ENCODE measurements at places on chromosomes 6 and 20. TPM values are rescaled to one million over a fixed set of nuclear protein-coding genes. Genes with fewer than 3 reads are reported as not detected.

DNA sequence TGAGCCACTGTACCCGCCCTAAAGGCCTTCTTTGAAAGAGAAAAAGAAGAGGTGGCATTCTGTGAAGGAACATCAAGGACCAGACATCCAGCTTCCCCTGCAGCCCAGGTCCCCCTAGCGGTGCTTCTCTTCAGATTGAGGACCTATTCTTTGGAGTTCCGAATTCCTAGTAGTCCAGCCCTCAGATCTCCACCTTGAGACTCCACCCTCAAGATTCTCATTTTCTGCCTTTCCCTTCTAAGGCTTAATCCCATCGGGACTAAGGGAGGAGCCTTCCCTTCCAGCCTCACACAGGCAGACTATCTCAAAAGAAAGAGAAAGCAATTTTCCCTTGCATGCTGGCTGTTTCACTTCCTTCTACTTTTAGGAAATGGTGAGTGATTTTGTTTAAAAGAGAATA, 32.5 kb downstream of the MUC22 start:
- DNase-seq: peak; percentile 50
- peaks cover 32% of the 10 kb centered on the region for H3K27me3 ChIP-seq
- H3K4me1 ChIP-seq: peaks cover 2% of the 10 kb centered on the region
- H3K27ac ChIP-seq: no peak overlapping the region

- DNase-seq: no peak
- H3K4me1 ChIP-seq: no peaks in the 10 kb centered on the region
- H3K4me3 ChIP-seq: no peak overlapping the region
- H3K27me3 ChIP-seq: peaks cover 2% of the 10 kb centered on the region
- no peak overlapping the region for H3K27ac ChIP-seq
These were observed 524 bp downstream of the C20orf203 start for GRCh38 chr20:32672982-32673851.

RGS19 gene
- 7.7 TPM for total RNA-seq

DNA sequence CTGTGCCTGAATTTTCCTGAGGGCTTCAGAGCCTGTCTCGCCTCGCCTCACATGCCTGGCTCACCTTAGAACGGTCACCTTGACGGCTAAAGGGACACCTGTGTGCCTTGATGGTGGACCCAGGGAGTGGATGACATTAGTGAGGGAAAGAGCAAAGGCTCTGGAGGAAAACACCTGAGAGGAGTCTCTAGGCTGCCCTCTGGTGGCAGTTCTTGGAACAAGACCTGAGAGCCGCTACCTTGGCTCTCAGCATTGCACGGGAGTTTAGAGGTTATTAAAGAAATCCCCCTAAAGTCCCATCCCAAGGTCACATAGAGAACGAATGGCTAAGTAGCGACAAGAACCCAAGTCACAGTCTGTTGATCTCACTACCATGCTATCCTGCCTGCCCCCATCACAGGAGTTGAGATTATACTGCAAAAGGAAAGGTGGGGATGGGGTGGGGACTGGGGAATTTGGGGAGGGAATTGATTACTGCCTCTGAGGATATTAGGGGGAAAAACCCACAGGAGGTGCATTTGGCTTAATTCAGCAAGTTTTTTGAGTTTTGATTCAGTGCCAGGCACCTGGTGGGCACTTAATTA, 7.9 kb upstream of the CDSN start:
- H3K4me3 ChIP-seq: no peak overlapping the region
- peaks cover under 1% of the 10 kb centered on the region for H3K4me1 ChIP-seq
- H3K36me3 ChIP-seq: no peaks in the 10 kb centered on the region
- peaks cover 11% of the 10 kb centered on the region for H3K27me3 ChIP-seq

GRCh38 chr6:122136386-122136785, 263.1 kb upstream of the HSF2 start:
- no peaks in the 10 kb centered on the region for H3K4me1 ChIP-seq
- no peaks in the 10 kb centered on the region for H3K27me3 ChIP-seq
- no peak overlapping the region for H3K27ac ChIP-seq
- H3K4me3 ChIP-seq: no peak overlapping the region

- no peak overlapping the region for H3K27ac ChIP-seq
- H3K4me1 ChIP-seq: no peaks in the 10 kb centered on the region
- H3K36me3 ChIP-seq: no peaks in the 10 kb centered on the region
- H3K4me3 ChIP-seq: no peak overlapping the region
- no peak for DNase-seq
- peaks cover 10% of the 10 kb centered on the region for H3K27me3 ChIP-seq
These were observed 62.0 kb upstream of the CD83 start for GRCh38 chr6:14055541-14055940.

HMGN4 gene
- total RNA-seq: 50.2 TPM

- no peak overlapping the region for H3K4me3 ChIP-seq
- H3K27me3 ChIP-seq: no peaks in the 10 kb centered on the region
- H3K4me1 ChIP-seq: no peaks in the 10 kb centered on the region
- H3K27ac ChIP-seq: no peak overlapping the region
- DNase-seq: peak; percentile 24
- peaks cover 2% of the 10 kb centered on the region for H3K36me3 ChIP-seq
These were observed 40.0 kb downstream of the BICRAL start for GRCh38 chr6:42821846-42822245.

GRCh38 chr6:41343641-41344187, 8.3 kb downstream of the NCR2 start:
- H3K4me3 ChIP-seq: no peak overlapping the region
- peaks cover 31% of the 10 kb centered on the region for H3K27me3 ChIP-seq
- no peaks in the 10 kb centered on the region for H3K36me3 ChIP-seq
- no peaks in the 10 kb centered on the region for H3K4me1 ChIP-seq
- DNase-seq: no peak

DNA sequence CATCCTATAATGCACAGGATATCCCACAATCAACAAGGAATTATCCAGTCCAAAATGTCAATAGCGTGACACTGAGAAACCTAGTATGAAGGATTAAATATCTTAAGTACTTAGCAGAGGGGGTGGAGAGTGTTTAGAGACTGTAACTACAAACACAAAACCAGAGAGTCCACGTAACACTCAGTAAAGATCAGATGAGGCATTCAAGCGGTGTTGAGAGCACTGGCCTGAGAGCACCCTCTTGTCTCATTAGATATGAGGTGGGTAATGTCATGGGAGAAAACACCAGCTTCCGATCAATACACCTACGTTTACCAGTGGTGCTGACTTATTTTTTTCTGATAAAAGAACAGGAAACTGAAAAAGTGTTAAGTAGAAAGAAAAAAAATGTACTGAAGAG, 2.3 kb downstream of the FAM184A start:
- H3K4me3 ChIP-seq: no peak overlapping the region
- H3K27ac ChIP-seq: no peak overlapping the region
- H3K27me3 ChIP-seq: peaks cover 23% of the 10 kb centered on the region
- no peaks in the 10 kb centered on the region for H3K4me1 ChIP-seq
- no peak for DNase-seq

DNA sequence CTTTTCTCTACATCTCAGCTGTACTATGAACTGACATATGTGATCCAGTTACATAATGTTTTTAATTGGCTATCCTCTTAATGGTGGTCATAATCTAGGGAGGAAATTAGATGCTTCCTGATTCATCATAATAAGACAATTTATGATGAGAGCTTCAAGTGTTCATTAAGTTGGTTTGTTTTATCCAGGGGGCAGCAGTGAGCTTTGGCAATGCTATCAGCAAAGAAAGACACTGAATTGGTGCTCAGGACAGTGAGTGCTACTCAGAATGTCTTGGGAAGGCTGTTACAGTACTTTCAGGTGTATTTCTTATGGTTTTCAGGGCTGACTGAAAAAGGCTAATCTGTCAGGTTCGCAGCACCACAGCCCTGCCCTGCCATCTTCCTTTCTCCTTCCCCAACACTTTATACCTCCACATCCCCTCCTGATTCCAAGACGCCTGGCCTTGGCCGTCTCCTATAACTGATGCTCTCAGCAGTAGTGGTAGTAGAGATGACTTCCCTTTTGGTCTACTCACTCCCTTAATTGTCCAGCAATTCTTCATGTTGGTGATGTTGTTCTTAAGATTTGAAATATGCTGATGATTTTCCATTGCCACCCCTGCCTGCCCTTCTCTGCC, 67.0 kb upstream of the TNFAIP3 start:
- no peak overlapping the region for H3K27ac ChIP-seq
- no peak overlapping the region for H3K4me3 ChIP-seq
- H3K4me1 ChIP-seq: no peaks in the 10 kb centered on the region

- H3K36me3 ChIP-seq: no peaks in the 10 kb centered on the region
- H3K27me3 ChIP-seq: no peaks in the 10 kb centered on the region
- no peak overlapping the region for H3K27ac ChIP-seq
- peak; percentile 88 for DNase-seq
These were observed 157.4 kb upstream of the TNFAIP3 start for GRCh38 chr6:137709424-137710236.

DEFB110 gene
- not detected for total RNA-seq

- peak; percentile 82 for DNase-seq
- no peak overlapping the region for H3K4me3 ChIP-seq
- peaks cover 4% of the 10 kb centered on the region for H3K4me1 ChIP-seq
- peaks cover 46% of the 10 kb centered on the region for H3K36me3 ChIP-seq
- no peak overlapping the region for H3K27ac ChIP-seq
These were observed 20.4 kb downstream of the ZNF337 start for GRCh38 chr20:25676164-25676809.

- peaks cover 24% of the 10 kb centered on the region for H3K4me1 ChIP-seq
- H3K27ac ChIP-seq: peak overlapping the region; percentile 80
- H3K4me3 ChIP-seq: no peak overlapping the region
- no peaks in the 10 kb centered on the region for H3K27me3 ChIP-seq
- H3K36me3 ChIP-seq: no peaks in the 10 kb centered on the region
These were observed 77.1 kb downstream of the TMEM170B start for GRCh38 chr6:11614534-11615213.

DNA sequence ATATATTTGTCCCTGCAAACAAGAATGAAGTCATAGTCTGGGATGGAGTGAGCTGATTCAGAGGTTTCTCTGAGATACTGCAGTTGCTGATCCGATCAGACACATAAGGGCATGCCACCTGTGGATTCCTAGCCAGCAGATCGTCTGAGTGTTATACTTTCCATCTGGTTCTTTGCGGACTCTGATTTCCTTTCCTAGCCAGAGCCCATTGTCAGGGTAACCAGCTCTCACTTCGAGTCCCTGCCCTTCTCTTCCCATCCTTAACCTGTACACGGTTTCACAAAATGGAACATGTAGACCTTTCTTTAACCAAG, 100.9 kb downstream of the TMEM200A start:
- H3K4me3 ChIP-seq: no peak overlapping the region
- DNase-seq: peak; percentile 46
- H3K27me3 ChIP-seq: no peaks in the 10 kb centered on the region
- 0 out of 2 replicates have a peak, but pooled peaks cover 2% of the 10 kb centered on the region for H3K4me1 ChIP-seq
- no peak overlapping the region for H3K27ac ChIP-seq

DNA sequence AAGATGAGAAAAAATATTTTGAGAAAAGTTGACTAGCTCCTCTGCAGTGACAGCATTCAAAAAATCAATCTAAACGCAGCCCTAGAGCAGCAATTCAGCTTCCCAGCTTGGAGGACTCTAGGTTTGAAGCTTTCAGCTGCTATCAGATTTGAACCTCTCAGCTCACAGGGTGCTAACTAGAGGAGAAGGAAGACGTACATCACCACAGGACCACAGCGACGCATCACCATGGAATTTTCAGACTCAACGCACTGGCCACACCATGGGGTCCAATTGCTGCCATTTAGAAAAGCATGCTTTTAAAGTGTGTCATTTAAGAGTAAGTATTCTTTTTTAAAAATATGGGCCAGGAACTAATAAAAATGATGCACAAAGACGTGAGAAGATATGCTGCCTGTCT, 45.0 kb upstream of the FUCA2 start:
- DNase-seq: peak; percentile 95
- no peak overlapping the region for H3K4me3 ChIP-seq
- H3K4me1 ChIP-seq: no peaks in the 10 kb centered on the region
- H3K27me3 ChIP-seq: no peaks in the 10 kb centered on the region

C6orf118 gene
- total RNA-seq: not detected

SOX4 gene
- 6.4 TPM for total RNA-seq

TRAPPC3L gene
- not detected for total RNA-seq

TMC2 gene
- total RNA-seq: not detected

AHI1 gene
- 19.4 TPM for total RNA-seq

DNA sequence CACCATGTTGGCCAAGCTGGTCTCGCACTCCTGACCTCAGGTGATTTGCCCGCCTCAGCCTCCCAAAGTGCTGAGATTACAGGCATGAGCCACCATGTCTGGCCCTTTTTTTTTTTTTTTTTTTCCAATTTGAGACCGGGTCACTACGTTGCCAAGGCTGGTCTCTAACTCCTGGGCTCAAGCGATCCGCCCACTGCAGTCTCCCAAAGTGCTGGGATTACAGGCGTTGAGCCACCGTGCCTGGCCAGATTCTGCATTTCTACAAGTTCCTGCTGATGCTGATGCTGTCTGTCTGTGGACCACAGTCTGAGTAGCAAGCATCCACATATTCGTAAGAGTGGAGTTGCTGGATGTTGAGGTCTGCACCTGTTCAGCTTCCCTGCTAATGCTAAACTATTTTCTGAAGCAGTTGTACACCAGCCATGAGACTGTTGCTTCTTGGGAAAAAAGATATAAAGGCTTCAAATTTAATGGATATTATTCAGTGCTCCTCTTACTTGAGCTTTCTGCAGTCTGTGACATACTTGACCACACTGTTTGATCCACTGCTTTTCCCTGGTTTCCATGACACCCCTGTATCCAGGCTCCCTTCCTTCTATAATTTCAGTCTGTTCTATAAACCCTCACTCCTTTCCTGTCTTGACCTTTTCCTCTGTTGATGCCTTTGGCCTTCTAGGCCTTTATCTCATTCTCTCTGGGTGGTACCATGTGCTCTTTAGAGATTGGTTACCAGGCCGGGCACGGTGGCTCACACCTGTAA, 10.1 kb upstream of the ZBTB12 start:
- DNase-seq: no peak
- no peak overlapping the region for H3K4me3 ChIP-seq
- peaks cover 7% of the 10 kb centered on the region for H3K4me1 ChIP-seq
- peak overlapping the region; percentile 54 for H3K27ac ChIP-seq

DNA sequence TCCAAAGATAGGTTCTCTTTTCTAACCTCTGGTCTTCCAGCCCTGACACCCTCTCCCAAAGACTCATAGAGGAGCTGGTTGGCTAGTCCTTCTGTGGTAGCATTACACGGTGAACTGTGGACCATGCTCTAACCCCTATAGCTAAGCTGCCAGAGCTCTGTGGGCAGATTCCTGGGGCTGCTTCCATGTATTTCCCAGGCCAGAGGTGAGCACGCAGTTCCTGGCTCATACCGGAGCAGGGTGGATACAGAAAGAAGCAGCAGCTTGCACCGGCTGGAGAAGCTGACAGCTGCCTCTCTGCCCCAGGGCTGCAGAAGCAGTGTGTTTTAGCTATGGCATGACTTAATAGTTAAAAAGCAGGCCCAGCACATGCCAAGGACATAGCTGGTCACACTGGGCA, 84.1 kb upstream of the FOXP4 start:
- H3K27me3 ChIP-seq: peaks cover 27% of the 10 kb centered on the region
- no peaks in the 10 kb centered on the region for H3K36me3 ChIP-seq
- no peak overlapping the region for H3K4me3 ChIP-seq

CALHM6 gene
- 0.83 TPM for total RNA-seq

All from IMR-90 (cell line).